ENCODE measurements at places on chromosomes 2 and 18. TPM values are rescaled to one million over a fixed set of nuclear protein-coding genes. Genes with fewer than 3 reads are reported as not detected.

DNA sequence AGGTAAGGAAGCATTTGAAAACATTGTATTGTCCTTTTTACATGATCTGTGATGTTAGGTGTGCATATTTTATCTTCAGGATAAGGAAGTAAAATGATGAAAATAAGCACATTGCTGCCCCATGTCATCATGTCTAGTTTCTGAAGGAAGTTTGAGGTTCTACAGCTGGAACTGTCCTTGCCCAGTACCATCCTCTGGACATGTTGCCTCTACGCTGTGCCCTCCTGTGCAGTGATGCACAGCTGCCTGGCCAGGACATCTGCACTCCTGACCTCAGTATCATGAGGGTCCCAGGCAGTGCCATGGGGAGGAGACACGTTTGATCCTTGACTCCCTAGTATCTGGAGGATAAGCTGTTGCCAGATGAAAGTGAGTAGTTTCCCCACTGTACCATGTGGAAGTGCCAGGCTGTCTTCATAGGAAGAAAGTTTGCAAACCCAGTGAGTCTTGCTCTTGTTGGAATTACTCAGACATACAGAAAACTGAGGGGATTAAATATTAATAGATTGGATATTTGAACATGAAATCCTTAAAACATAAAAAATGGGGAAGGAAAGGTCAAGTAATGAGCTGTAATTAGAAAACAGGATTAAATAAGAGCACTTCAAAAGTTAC lies 9.5 kb downstream of the ALKAL2 start:
- DNase-seq, result no peak

- peak; percentile 39 for DNase-seq
These were observed 26.9 kb upstream of the DTNB start for GRCh38 chr2:25700221-25700660.

- DNase-seq, result no peak
These were observed 110.2 kb upstream of the CCDC68 start for GRCh38 chr18:55069497-55069896.

The NT5C1B gene
- total RNA-seq, result not detected

GRCh38 chr18:24153397-24153796 lies 14.5 kb downstream of the CABYR start:
- no peak for DNase-seq

GRCh38 chr18:2657788-2658458 lies 2.4 kb downstream of the SMCHD1 start:
- DNase-seq, result no peak

- peak; percentile 91 for DNase-seq
These were observed 157.8 kb downstream of the SMAD2 start for GRCh38 chr18:47772374-47773248.

The EPAS1 gene
- 1.4 TPM for total RNA-seq

- no peak for DNase-seq
These were observed 99.3 kb upstream of the TMEM18 start for GRCh38 chr2:776487-776886.

The RNF152 gene
- total RNA-seq, result 2.3 TPM

GRCh38 chr18:23536204-23536603 lies 32.9 kb downstream of the RMC1 start:
- DNase-seq, result no peak

GRCh38 chr2:104528101-104528500 lies 325.8 kb upstream of the POU3F3 start:
- no peak for DNase-seq
